ENCODE measurements at places on chromosomes 2 and 18.

DNA sequence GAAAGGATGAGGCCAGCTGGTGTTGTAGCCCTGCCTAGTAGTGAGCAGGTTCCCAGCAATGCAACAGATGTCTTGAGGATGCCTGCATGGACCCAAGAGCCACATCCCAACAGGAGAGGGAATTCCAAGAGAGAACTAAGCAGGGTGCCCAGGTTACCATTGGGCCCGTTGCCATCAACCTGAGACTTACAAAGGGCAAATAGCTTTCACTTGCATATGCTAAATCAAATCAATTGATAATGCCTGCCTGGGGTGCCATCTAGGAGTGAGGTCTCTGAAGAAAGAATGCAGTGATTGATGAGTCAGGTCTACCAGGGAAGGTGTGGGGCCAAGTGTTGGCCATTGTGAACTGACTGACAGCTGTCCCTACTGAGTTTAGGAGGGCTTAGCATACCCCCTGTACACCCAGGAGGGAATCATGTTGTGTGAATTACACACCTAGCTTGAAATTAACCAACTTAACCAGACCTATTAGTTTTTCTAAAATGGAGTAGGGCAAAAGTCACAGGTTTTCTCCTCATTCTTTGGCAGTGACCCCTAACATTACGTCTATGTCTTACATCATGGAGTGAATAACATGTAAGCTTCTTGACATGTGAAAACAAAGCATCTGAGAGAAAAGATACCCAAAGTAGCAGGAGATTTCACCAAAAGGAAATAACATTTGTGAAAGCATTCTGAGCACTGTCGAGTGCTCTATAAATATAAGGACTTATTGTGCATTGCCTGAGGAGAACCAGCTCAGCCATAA lies 32.3 kb downstream of the FHOD3 start:
- no peak for DNase-seq

DNA sequence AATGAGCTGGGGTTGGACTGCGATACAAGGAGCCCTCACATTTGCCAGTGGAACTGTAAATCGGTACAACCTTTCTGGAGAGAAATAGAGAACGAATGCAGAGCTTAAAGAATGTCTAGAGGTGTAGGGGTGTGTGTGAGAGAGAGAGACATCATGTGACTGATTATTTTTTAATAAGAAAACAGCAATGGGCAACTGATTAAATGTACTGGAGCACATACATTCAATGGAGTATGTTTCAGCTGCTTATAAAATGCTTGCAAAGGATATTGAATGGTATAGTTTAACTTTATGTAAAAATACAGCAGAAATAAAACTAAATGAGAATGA lies 391 bp upstream of the TMEM17 start:
- no peak for DNase-seq

- DNase-seq: no peak
Observed at GRCh38 chr2:33230842-33231241, 245.6 kb upstream of the RASGRP3 start.

DNA sequence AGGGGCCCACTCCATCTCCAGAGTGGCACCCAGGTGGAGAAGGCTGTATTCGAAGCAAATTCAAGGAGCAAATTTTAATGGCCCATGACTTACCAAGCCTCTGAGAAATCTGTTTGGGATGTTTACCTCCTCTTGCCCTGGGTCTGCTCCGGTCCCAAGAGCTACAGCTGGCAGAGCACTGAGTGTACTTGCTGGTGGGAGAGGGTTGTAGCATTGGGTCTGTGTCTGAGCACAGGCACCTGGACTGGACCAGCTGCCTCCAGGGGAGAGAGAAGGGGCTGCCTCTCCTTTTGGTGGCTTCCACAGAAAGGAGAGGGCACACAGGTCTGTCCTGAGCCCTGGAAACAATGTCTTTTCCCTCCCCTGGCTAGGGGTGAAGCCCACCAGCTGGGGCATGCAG lies 9.8 kb downstream of the EN1 start:
- DNase-seq: no peak

DNA sequence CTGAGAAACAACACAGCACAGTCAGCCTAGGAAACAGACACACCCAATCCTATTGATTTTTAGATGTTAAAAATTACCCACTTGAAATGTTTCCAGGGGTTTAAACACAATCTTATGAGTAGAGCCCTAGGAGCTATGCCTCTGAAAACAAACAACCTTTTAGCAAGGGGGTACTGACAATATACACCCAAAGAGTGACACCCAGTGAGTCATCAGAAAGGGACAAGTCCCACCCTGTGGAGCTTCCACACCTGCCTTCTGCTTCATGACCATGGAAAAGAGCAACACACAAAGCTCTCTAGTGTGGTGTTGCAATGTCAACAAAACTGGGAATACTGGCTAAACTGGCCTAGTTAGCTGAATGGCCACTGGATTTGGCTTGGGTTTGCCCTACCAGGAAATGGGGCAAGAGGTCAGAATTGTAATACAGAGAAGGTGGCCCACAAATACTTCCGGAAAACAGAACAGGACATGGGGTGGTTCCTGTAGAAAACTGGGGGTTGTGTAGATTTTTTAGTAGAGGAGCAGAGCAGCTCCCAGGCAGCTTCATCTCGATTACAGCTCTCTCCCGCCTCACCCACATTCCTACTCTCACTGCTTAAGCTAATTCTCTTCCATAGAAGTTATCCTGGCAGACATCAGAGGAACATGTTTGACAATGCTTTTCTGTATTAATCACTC lies 98.2 kb downstream of the GAREM1 start:
- DNase-seq: no peak

Measured in stimulated activated CD4-positive, alpha-beta T cell treated with anti-CD3 and anti-CD28 coated beads, Interleukin-4, amount 100 ng/mL, for 24 hours (primary cell).